Endothelial cell (in vitro differentiated cells): ENCODE measurements at places on chromosomes 2 and 18.

DNA sequence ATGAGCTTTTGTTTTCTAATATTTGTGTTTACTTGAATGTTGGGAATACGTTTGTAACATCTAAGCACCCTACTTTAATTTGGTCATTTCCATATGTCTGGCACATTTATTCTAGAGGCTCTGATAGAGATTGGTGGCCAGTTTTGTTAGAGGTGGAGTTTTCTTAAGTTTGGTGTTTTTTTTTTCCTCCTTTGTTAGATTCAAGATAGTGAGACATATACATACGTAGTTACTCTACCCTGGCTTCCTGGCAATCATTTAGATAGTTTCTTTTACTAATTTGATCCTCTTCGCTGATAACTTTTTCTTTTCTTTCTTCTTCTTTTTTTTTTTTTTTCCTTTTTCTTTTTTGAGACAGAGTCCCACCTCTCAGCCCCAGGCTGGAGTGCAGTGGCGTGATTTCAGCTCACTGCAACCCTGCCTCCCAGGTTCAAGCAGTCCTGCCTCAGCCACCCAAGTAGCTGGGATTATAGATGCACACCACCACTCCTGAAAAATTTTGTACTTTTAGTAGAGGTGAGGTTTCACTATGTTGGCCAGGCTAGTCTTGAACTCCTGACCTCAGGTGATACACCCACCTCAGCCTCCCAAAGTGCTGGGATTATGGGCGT is 26.6 kb downstream of the SMCHD1 start:
- no peak overlapping the region for H3K4me3 ChIP-seq
- H3K27me3 ChIP-seq = no peaks in the 10 kb centered on the region
- no peaks in the 10 kb centered on the region for H3K4me1 ChIP-seq
- DNase-seq = no peak
- no peak overlapping the region for H3K27ac ChIP-seq

DNA sequence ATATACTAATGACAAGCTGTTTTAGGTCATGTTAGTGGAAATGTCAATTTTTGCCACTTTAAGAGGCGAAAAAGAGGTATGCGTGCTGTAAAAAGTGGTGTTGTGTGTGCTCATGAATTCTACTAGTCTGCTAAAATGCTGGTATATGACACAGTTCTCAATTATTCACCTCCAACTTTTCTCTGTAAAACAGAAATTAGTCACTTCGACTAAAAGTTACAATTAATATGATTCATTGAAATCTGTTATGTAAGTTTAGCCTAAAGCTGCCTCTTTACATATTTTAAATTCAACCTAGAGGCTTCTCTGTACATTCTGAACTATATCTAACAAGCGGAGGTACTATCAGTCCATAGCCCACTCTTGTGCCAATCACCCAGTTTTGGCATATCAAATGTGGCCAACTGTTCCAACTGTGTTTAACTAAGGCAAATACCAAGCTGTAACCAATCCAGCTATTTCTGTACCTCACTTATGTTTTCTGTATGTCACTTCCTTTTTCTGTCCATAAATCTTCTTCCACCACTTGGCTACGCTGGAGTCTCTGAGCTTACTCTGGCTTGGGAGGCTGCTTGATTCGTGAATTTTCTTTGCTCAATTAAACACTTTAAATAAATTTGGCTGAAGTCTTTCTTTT is 20.8 kb downstream of the BAZ2B start:
- H3K4me3 ChIP-seq = no peak overlapping the region
- no peak for DNase-seq
- H3K36me3 ChIP-seq = peaks cover 10% of the 10 kb centered on the region
- H3K27me3 ChIP-seq = peaks cover 1% of the 10 kb centered on the region

DNA sequence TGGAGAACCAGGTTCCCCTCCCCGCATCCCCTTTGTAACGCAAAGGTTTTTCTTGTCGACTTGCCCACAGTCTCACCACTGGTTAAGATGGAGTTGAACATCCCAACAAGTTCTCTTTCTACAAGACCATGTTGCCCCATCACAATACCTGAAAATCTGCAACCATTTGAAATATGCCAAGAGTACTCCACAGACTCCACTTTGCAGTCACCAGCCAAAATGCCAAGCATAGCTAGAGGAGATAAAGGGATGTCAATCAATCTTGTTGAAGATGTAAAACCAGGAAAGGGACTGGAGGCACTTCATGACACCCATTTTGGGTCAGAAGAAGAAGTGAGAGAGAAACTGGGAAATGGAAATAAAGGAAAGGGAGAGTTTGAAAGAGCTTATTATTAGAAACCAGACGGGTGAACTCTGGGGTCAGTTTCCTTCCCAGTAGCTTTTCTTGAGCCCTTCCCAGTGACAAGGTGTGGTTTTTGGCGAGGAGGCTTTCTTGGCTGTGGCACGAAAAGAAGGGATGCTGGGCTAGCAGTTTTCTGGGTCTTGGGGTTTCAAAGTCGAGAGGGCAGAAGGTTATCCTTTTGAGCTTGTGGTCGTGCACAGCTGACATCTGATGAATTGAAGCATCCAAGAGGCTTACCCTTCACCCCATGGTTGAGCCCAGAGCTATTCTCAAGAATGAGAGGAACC is 79.3 kb downstream of the ACAA2 start:
- no peak overlapping the region for H3K4me3 ChIP-seq
- peaks cover 2% of the 10 kb centered on the region for H3K4me1 ChIP-seq
- no peaks in the 10 kb centered on the region for H3K36me3 ChIP-seq

- peaks cover 7% of the 10 kb centered on the region for H3K27me3 ChIP-seq
- peaks cover 12% of the 10 kb centered on the region for H3K36me3 ChIP-seq
- no peak for DNase-seq
- H3K4me3 ChIP-seq = no peak overlapping the region
- H3K27ac ChIP-seq = no peak overlapping the region
These were observed 57.7 kb downstream of the CD28 start for GRCh38 chr2:203763938-203764664.

GRCh38 chr2:74186038-74186437 is 7.4 kb upstream of the MOB1A start:
- no peak overlapping the region for H3K4me3 ChIP-seq
- no peaks in the 10 kb centered on the region for H3K36me3 ChIP-seq
- H3K4me1 ChIP-seq = peaks cover 19% of the 10 kb centered on the region
- H3K27ac ChIP-seq = peak overlapping the region; percentile 83
- no peaks in the 10 kb centered on the region for H3K27me3 ChIP-seq

GRCh38 chr2:106189764-106190468 is 4.2 kb downstream of the UXS1 start:
- H3K27me3 ChIP-seq = peaks cover 8% of the 10 kb centered on the region
- peak overlapping the region; percentile 8 for H3K27ac ChIP-seq
- H3K36me3 ChIP-seq = no peaks in the 10 kb centered on the region
- DNase-seq = no peak

DNA sequence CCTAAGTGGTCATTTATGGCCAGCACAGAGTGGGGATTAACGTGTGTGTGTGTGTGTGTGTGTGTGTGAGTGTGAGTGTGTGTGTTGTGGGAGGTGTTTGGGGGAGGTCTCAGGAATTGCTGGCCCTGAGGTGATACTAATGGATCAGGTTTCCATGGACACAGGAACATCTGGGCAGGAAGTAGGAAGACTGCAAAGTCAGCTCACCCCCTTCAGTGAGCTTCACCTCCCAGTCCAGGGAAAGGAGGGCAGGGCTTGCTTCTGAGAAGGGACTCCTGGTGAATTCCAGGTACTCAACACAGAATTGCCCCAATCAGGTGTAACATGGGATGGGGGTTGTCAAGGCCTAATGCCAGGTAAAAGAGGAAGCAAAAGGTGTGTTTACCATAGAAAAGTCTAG is 30.3 kb upstream of the IL1R1 start:
- no peak overlapping the region for H3K4me3 ChIP-seq
- peaks cover 13% of the 10 kb centered on the region for H3K4me1 ChIP-seq
- DNase-seq = no peak

- no peak overlapping the region for H3K4me3 ChIP-seq
- no peak for DNase-seq
- no peaks in the 10 kb centered on the region for H3K27me3 ChIP-seq
- no peaks in the 10 kb centered on the region for H3K36me3 ChIP-seq
These were observed 86.7 kb upstream of the MSTN start for GRCh38 chr2:190149200-190149599.
